ENCODE measurements at places on chromosomes 5 and 9. TPM values are rescaled to one million over a fixed set of nuclear protein-coding genes. Genes with fewer than 3 reads are reported as not detected.

HAVCR1 gene
- 7.7 TPM for total RNA-seq

ADRA1B gene
- not detected for total RNA-seq

NNT gene
- total RNA-seq: 42.6 TPM

PITX1 gene
- total RNA-seq: not detected

CKS2 gene
- 8.9 TPM for total RNA-seq

TMEM267 gene
- total RNA-seq: 8.5 TPM

ACO1 gene
- 10.5 TPM for total RNA-seq

IL12B gene
- not detected for total RNA-seq

PRLR gene
- not detected for total RNA-seq

PCDHA2 gene
- not detected for total RNA-seq

PFN3 gene
- total RNA-seq: not detected

DNA sequence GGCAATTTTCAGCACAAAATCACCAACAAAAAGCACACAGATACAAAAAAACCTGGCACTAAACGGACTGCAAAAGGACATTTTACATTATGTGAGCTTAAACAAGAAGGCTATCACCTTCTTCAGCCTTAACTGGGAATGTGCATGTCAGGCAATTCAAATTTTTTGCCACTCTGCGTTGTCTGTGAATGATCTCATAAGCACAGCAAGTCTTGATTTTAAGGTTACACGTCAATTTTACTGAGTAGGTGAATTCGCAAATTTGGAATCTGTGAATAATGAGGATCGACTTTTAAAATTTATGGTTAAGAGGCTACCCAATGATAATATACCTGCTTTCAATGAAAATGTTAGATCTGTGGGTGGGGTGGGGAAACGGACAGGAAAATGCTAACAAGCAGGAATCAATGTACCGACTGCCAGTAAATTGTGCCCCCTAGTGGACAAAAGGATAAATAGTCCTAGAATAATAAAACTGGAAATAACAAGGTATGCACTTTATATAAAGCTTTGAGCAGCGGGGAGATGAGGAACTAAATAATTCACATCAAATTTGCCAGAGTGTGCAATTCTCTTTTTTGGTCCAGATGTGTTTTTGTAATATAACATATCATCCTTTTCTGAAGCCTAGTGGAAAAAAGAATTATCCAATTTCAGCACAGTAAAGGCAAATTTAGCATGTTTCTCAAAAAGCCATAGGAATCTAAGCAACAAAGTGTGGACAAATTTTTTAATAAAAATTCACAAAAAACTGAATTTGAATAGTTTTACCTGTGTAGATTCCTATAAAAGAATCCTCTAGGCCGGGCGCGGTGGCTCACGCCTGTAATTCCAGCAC is 20.5 kb downstream of the EQTN start:
- peak; percentile 50 for DNase-seq

DNA sequence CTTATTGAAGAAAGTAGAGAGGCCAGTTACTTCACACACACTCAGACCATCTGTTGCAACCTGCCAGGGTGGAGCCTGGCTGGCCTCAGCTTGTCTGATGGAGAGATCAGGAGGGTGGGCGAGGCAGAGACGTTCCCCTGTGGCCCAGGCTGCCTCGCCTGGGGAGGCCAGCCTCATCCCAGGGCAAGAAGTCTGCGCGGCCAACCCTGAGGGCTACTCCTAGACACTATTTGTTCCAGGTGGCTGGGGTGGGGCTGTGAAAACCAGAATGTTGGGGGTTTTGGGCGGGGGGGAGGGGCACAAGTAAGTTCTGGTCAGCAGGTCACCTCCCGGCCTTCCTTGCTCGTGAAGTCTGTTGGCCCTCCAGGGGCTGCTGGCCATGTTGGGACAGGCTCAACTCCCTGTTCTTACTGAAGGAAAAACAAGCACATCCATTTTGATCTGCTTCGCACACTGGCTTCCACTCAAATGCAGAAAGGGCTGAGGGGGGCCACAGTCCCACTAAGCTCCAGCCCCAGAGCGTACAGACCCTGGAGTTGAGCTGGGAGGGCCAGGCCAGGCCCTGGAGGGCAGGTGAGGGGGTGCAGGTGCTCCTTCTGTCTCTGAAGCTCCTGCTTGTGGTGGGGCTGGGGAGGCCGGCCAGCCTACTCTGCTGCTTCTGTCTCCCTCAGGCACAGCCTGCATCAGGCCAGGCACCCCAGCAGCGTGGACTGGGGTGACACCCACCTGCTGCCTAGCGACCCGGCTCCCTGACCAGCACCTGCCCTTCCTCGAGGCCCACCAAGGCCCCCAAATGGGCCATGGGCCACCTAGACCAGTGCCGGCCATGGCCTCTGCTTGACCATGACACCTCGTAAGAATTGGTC is 46.6 kb downstream of the SECISBP2 start:
- DNase-seq: no peak

GRCh38 chr9:126664900-126665643 is 51.3 kb downstream of the LMX1B start:
- no peak for DNase-seq

DNA sequence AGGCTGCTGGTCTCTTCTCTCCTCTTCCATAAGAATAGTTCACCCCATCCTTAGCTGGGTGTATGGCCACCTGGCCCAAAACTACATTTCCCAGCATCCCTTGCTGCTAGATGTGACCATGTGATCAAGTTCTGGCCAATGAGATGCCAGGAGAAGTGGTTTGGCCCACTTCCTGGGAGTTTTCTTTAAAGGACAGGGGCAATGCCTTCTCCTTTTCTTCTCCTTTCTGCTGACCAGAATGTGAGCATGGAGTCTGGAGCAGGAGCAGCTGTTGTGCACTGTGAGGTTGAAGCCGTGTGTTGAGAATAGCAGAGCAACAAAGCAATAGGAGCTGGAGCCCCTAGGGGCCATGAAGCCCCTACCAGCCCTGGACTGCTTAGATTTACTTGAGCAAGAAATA is 36.8 kb downstream of the C9orf50 start:
- peak; percentile 64 for DNase-seq

DNA sequence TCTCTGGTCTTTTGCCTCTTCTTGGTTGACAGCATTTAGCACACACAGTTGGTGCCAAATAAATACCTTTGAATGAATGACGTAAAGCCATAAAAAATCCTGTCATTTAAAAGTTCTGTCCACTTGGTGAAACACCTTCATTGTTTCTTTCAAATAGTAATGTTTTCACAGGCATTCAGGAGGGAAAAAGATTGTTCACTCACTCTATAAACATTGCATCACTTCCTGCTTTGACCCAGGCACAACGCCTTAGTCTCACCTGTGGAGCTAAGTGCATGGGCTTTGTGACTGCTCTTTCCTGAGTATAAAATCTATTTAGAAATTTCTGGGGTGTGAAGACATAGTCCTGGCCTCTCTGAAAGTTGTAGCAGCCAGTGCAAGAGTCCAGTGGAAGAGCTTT is 88.9 kb upstream of the CXCL14 start:
- DNase-seq: no peak

GRCh38 chr5:169350016-169350415 is 49.1 kb upstream of the SLIT3 start:
- no peak for DNase-seq

DNA sequence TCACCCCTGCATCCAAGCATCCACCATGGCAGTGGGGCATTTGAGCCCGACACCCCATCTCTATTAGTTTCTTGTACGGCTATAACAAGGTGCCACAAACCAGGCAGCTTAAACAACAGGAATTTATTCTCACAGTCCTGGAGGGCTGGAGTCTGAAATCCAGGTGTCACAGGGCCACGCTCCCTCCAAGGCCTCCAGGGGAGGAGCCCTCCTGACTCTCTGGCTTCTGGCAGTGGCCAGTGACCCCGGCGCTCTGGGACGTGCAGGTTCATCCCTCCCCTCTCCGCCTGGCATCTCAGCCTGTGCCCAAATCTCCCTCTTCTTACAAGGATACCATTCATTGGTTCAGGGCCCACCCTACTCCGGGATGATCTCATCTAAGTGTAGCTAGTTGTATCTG is 394.5 kb upstream of the IRX1 start:
- DNase-seq: no peak

DNA sequence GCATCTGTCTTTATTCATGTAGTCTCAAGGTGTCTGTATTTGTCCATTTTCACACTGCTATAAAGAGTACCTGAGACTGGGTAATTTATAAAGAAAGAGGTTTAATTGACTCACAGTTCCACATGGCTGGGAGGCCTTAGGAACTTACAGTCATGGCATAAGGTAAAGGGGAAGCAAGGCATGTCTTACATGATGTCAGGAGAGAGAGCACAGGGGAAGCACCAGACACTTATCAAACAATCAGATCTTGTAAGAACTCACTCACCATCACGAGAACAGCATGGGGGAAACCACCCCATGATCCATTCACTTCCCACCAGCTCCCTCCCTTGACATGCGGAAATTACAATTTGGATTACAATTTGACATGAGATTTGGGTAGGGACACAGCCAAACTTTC is 44.2 kb downstream of the NLN start:
- no peak for DNase-seq

- no peak for DNase-seq
These were observed 15.9 kb downstream of the MAN2A1 start for GRCh38 chr5:109705596-109705995.

GRCh38 chr5:72722792-72723452 is 93.5 kb upstream of the TNPO1 start:
- no peak for DNase-seq

DNA sequence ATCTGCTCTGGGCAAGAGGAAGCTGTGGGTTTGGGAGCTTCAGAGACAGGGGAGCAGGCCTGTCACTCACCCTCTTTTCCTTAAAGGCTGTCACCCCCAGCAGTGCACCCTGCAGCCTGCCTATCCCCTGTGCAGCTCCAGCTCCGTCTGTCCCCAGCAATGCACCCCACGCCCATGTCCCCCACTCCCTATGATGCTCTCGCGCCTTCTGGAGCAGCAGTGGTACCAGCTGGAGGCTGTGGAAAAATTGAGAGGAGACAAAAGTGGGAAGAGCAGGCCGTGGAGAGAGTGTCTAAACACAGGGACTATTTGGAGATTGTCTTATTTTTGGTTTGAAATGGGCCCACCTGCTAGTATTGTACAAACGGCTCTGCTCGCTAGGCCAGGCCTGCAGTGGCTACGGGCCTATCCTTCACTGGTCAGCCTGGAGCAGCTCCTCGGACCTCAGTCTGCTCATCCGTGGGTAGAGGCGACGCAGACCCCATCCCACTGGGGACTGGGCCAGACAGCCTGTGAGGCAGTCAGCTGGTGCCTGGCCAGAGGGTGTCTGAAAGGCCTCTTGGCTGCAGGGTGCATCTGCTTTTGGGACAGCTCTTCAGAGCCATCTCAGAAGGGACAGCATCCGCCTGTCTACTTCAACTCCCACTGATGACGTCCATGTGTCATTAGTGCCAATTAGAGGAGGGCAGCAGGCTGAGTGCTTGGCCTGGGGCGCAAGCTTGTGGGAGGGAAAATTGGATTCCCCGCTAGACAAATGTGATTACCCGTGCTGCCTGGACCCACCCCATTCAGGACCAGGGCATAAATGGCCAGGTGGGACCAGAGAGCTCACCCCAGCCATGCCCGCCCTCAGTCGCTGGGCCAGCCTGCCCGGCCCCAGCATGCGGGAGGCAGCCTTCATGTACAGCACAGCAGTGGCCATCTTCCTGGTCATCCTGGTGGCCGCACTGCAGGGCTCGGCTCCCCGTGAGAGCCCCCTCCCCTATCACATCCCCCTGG is at the start of gene DBH:
Gene DBH, plus strand, starts transcription at position 831 of the 999 bp plus-strand sequence. Its CDS starts 9 bp downstream, at position 840.
- no peak for DNase-seq

- DNase-seq: no peak
These were observed 423.6 kb downstream of the IRX1 start for GRCh38 chr5:4019009-4019769.

DNA sequence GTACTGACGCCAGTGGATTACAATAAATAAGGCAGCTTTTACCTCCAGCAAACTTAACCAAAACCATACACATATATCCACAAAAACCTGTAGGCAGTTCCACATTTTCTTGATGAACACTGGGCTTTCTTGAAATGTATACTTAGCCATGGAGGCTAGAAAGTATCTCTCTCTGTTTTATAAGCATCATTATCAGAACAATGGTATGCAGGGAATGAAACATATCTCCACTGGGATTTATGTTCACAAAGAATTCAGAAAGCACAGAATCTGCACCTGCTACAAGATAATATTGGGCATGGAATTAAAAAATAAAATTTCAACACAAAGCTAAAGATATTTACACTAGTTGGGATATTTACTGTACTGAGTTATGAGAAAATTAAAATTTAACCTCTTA is 126.1 kb upstream of the RASA1 start:
- no peak for DNase-seq

GRCh38 chr5:149432911-149433401 is 53.9 kb upstream of the IL17B start:
- DNase-seq: no peak

DNA sequence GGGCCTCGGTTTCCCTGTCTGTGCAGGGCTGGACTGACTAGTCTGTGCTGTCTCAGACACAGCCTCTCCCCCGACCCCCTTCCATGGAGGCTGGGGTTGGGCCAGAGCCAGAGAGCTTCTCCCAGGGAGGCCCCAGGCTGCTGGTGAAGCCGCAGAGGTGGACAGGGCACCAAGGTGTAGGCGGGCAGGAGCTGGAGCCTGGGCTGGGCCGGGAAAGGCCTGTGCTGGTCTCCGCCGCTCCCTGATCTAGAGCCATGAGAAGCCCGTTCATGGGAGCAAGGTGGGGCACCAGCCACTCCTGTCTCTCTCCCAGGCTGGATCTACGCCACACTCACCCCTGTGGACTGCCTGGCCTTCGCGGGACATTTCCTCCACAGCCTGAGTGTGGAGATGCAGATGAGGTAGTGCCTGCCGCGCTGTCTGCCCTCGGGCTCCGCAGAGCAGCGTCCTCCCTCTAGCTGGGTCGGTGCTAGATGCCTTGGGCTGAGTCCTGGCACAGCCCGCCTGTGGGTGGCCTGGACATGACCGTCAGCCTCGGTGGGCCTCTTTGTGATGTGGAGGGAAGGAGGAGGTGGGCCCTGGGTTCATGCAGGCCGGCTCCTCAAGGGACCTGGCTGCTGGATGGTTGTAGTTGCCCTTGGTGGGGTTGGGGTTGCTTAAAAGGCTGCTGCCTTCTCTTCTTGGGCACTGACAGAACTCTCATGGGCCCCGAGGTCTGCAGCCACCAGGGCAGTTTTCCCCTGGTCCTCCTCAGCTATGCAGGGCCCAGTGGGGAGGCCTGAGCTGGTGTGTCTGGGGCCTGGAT is 79.4 kb downstream of the PHF2 start:
- DNase-seq: no peak

GRCh38 chr5:143659599-143660238 is 152.2 kb upstream of the HMHB1 start:
- DNase-seq: no peak

DNA sequence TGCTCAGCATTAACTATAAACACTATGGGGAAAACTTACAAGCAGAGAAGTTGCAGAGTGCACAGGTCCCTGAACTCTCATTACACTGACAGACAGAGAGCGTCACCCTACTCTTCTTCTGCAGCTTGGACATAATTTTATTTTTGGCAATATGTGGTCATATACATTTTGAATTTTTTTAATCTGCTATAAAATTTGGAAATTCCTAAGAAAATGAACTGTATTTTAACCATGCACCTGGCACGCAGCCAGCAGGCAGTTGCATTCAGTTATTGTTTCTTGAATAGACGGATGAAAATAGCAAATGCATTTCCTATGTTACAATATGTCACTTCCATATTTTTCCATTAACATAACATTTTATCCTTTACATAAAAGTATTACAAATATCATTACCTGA is 100.2 kb downstream of the SLC25A46 start:
- no peak for DNase-seq
